ENCODE measurements at places on chromosomes 7 and 10. TPM values are rescaled to one million over a fixed set of nuclear protein-coding genes. Genes with fewer than 3 reads are reported as not detected.

The GIMAP8 gene
- total RNA-seq = 7.9 TPM

The PRKG1 gene
- not detected for total RNA-seq

The PTN gene
- not detected for total RNA-seq

The HOXA4 gene
- total RNA-seq = not detected

The LIPJ gene
- not detected for total RNA-seq

The TFPI2 gene
- not detected for total RNA-seq

The ADAM12 gene
- total RNA-seq = not detected

The ITIH2 gene
- not detected for total RNA-seq

Measured in activated CD4-positive, alpha-beta T cell treated with anti-CD3 and anti-CD28 coated beads, Interleukin-2, amount 10 ng/mL, durations not matched to agents 24 days and 14 days (primary cell).